ENCODE measurements at places on chromosomes 11 and 22.
A peak's percentile ranks its signal among the peaks of the same experiment; 100 is the strongest.

GRCh38 chr11:117229411-117229810 is 2.5 kb downstream of the PCSK7 start:
- DNase-seq: no peak

GRCh38 chr11:132844956-132845696 is 687.2 kb downstream of the OPCML start:
- DNase-seq: no peak

DNA sequence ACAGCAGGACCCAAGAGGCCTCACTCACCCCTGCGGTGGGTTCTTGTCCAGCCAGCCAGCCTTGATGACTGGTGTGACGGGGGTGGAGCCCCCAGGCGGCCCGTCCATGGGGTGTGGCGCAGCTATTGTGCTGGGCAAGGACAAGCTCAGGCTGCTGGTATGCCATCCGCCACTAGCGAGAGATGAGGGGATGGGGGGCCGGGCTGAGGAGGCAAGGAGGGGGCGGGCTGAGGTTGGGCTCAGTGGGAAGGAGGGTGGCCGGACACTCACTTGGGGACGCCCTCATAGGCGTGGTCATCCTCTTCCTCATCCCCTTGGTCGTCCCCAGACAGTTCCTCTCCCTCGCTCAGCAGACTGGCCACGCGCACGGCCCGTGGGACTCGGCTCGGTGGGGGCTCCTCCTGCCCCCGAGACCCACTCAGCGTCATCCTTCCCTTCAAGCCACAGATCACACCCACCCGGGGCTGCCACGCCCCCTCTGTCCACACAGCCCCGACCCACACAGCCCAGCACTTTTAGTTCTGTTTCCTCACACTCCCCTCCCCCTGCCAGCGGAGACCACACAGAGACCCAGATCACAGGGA is 38.0 kb upstream of the PDE2A start:
- no peak for DNase-seq

DNA sequence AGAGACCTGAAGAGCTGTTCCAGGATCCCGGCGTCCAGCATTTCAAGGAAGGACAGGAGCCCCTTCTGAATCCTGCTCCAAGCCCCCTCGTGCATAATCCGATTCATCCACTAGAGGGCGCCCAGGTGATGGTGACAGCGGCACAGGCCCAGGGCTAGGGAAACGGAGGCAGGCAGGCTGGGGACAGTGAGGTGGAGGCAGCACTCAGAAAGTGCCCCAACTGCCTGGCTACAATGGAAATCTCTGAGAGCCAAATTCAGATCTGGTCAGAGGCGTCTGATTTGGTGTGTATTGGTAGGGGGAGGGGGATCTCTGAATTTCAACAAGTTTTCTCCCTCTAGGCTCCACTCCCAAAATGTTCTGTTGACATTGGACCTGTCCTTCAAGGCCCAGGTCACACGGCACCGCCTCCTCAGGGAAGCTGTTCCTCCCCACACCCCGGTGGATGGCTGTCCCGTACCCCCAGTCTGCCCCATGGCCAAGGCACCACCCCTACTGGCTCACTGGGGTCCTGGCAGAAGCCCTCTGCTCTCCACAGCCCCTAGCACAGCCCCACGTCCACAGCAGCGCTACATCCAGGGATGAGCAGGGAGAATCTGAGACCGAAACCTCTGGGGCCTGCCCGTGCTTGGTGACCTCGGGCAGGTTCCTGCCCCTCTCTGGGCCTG is 142.9 kb downstream of the CRYBB2 start:
- peak; percentile 79 for DNase-seq

DNA sequence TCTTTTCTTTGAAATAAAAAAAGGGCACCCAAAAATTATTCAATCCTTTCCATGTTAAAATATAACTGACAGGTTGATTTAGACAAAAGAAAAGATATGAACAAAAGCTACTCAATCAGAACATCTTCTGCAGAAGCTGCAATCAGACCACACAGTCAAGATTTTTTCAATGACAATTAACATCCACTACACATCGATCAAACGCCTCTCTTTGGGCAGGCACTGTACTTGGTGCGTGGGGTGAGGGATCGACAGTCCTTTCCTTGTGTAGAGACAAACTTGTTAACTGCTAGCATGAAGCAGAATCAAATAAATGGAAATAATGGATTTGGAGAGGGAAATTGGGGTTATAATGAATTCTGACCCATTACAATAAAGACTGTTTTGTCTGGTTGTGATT is 71.2 kb upstream of the SESN3 start:
- no peak for DNase-seq

DNA sequence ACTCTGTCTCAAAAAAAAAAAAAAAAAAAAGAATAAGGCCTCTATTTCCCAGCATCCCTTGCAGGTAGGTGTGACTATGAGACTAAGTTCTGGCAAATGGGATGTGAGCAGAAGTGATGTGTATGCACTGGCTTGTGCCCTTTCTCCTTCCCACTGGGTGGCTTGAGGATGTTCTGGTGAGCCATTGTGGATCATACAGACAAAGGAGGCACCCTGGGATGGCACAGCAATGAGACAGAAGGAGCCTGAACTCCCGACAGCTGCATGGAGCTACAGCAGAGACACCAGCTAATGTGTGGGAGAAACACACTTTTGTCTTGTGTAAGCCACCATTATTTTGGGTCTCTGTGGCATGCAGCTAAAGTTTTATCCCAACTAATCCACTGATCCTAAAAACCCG is 10.6 kb upstream of the SORL1 start:
- DNase-seq: no peak

DNA sequence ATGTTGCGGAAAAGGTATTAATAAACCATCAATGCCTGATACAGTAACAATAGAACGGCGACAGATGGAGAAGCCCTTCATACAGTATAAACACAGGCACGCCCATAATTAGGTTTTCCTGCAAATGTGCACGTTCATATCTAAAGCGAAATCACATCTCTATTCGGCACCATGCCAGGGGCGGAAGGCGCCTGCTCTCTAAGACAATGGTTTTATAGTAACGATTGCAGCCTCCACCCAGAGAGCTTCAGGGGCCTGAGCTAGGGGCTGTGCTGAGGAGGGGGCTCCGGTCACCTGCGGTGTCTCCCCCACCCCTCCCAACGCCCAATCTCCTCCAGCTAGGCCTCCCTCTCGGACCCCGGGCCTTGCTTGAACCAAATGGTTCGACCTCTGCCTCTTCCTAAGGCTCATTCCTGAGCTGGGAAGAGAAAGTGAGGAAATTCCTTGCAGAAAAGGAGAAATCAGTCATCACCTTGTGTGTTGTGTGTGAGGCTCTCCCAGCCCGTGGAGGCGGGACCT is 9.6 kb downstream of the KRTAP5-5 start:
- peak; percentile 81 for DNase-seq

DNA sequence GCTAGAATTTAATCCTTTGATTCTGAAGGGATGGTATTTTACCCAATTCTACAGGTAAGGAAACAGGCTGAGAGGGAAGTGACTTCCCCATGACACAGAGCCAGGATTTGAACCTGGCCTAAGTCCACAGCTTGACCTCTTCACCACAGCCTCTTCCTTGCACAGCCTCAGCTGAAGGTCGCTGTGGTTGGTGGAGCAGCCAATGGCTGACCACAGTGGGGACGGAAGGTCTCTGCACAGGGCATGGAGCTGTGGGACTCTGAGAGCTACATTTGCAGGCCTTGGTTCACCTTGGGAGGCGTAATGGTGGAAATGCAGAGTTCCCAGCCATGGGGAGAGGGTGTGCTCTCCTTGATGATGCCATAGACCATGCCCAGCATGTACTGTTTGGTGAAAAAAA is 295.0 kb downstream of the DDX10 start:
- DNase-seq: no peak

DNA sequence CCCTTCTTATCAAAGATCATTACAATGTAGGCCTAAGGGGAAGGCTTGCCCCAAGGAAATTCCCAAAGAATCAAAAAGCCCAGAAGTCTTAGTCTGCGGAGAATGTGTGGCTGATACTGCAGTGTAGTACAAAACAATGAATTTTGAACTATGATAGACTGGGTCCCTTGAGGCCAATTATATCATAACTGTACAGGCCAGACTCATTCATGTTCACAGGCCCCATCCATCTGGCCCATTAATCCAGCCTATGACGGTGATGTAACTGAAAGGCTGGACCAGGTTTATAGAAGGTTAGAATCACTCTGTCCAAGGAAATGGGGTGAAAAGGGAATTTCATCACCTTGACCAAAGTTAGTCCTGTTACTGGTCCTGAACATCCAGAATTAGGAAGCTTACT is 35.2 kb downstream of the IGLL1 start:
- DNase-seq: no peak
